ENCODE measurements at places on chromosomes 3 and 15. TPM values are rescaled to one million over a fixed set of nuclear protein-coding genes. Genes with fewer than 3 reads are reported as not detected.

CYP11A1 gene
- 0.11 TPM for total RNA-seq

GOLGA6B gene
- total RNA-seq = not detected

SLC15A2 gene
- total RNA-seq = 0.11 TPM

LMAN1L gene
- not detected for total RNA-seq

DNAJA4 gene
- total RNA-seq = 5.4 TPM

PRSS50 gene
- 0.12 TPM for total RNA-seq

GNAT1 gene
- total RNA-seq = not detected

KBTBD8 gene
- 4.0 TPM for total RNA-seq

GOLGA8Q gene
- 2.2 TPM for total RNA-seq

SPATA12 gene
- 0.11 TPM for total RNA-seq

LMOD3 gene
- total RNA-seq = not detected

PLSCR2 gene
- not detected for total RNA-seq

SLC12A1 gene
- total RNA-seq = not detected

SOX14 gene
- total RNA-seq = not detected

XCR1 gene
- under 0.01 TPM for total RNA-seq

SUSD5 gene
- total RNA-seq = 4.1 TPM

CSTA gene
- 1.1 TPM for total RNA-seq

ZNF502 gene
- 5.8 TPM for total RNA-seq

TERB2 gene
- not detected for total RNA-seq

TJP1 gene
- total RNA-seq = 69.4 TPM

IL17RE gene
- 2.0 TPM for total RNA-seq

TM4SF4 gene
- not detected for total RNA-seq

EIF4G1 gene
- total RNA-seq = 282 TPM

GCSAM gene
- not detected for total RNA-seq

MCF2L2 gene
- 0.66 TPM for total RNA-seq

CLRN1 gene
- total RNA-seq = not detected

LRRC31 gene
- total RNA-seq = not detected

RTP1 gene
- total RNA-seq = not detected

MUC4 gene
- under 0.01 TPM for total RNA-seq

NOX5 gene
- 0.25 TPM for total RNA-seq

CMTM8 gene
- total RNA-seq = 0.12 TPM

APBA2 gene
- 10.7 TPM for total RNA-seq

ZNF620 gene
- total RNA-seq = 0.87 TPM

EFHB gene
- total RNA-seq = 0.11 TPM

GABRB3 gene
- 2.7 TPM for total RNA-seq

POPDC2 gene
- total RNA-seq = 6.3 TPM

SPINK8 gene
- not detected for total RNA-seq

FGD5 gene
- 0.37 TPM for total RNA-seq

SV2B gene
- total RNA-seq = under 0.01 TPM

GOLGA6D gene
- not detected for total RNA-seq

PRR23E gene
- not detected for total RNA-seq

Measured in uterine smooth muscle cell (primary cell).